ENCODE measurements at places on chromosomes 4 and X.

GRCh38 chr4:83329521-83330110 lies 5.0 kb downstream of the HPSE start:
- DNase-seq, result no peak

GRCh38 chrX:10109695-10110094 lies 47.1 kb upstream of the CLCN4 start:
- no peak for DNase-seq

GRCh38 chrX:47629419-47630200 lies at the start of gene CFP:
Gene CFP (minus strand): TSS chrX:47629930. CDS start chrX:47629844, 86 bp downstream.
- no peak for DNase-seq

DNA sequence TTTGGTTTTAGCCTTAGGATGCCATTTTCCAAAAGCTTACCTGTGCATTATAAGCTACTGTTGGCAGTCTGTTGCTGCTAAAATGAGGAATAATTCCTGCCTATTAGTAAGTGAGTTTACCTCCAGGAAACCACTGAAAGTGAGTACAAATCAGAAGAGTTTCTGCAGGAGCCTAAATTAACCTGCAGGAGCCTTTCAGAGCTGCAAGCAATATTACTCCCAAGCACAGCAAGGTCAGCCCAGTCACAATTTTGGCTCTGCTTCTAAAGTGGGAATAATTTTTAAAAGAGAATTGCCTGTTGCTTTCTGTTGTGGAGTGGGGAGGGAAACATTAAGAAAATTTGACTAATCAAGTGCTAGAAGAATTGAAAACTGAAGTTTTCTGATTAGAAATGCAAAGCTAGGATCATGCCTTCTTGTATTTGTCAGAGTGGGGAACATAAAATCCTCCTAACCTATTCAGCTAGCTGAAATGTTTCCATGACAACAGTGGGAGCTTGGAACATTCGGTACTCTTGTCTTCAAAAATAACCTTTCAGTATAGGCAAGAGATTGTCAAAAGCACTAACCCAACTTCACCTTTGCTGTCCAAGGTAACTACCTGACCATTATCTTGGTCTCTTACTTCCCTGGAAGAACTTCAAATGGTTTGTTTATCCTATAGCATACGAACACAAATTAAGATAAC lies 193.2 kb downstream of the COMMD8 start:
- no peak for DNase-seq

GRCh38 chr4:183437452-183437851 lies 7.0 kb upstream of the CDKN2AIP start:
- DNase-seq, result no peak

DNA sequence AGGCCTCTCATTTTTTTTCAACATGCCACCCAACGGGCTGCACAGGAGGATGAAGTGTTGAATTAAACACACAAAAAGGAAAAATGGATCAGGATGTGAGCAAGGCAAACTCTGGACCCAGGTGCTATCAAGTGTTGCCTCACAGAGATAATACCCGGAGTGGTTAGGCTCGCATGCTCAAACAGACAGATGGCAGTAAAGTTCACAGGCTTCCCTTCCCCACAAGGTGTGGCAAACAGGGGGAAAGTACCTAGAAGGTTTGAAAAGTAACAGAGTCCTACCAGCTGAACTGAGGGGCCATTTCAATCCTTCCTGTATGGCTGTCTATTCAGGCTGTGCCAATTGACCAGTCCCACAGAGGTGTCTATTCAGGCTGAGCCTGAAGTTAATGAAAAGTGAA lies 123.9 kb upstream of the GC start:
- DNase-seq, result peak; percentile 15

GRCh38 chr4:180134091-180134866 lies 2108.9 kb upstream of the TENM3 start:
- DNase-seq, result no peak

DNA sequence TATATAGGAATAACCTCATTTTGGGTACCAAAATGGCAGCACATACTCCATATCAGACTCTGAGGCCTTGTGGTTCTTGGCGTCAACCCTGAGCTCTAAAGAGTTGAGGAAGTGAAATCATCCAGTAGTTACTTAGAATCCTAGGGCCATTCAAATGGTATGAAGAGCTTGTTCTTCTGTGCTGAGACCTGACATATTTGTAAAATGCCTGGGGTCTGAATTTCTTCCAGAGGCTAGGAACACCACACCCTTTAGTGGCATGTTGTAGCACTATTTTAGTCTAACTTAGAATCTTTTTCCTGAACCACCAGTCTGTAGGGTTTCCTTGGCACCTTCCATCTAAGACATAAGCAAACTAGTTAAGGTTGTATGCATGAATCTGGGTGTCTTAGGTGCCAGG lies 18.1 kb upstream of the GDPD2 start:
- no peak for DNase-seq

DNA sequence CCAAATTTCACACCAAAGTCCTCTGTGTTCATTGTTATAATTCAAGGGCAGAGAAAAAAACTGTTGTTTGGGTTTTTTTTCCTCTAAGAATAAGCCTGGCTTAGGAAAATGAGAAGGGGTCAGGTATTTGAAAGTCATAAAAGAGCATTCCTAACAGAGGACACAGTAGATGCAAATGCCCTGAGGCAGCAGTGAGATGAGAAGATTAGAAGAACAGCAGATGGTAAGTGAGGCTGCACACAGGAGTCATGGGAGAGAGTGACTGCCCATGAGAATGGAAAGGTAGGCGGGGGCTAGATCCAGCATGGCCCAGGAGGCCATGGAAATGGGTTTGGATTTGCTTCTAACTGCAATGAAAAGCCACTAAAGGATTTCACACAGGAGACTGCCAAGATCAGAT lies 107.5 kb upstream of the RBPJ start:
- DNase-seq, result no peak

DNA sequence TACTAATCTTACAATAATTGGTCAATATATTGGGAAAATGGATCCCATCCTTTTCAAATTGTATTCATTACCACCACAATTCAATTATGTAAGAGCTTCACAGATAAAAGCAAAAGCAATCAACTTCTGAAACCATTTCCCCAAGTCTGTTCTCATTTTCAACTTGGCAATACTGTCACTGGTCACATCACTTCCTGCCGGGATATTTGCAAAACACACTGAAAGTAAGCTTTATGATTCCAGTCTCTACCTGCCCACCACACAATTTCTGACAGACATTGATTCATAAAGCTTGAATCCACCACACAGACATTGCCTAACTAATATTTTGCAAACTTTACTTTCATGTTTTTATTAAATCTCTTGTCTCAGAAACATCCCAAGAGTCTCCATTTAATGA lies 53.6 kb downstream of the LIN54 start:
- no peak for DNase-seq

- DNase-seq, result peak; percentile 7
Measured at GRCh38 chrX:140572724-140573123, 67.9 kb upstream of the SOX3 start.

DNA sequence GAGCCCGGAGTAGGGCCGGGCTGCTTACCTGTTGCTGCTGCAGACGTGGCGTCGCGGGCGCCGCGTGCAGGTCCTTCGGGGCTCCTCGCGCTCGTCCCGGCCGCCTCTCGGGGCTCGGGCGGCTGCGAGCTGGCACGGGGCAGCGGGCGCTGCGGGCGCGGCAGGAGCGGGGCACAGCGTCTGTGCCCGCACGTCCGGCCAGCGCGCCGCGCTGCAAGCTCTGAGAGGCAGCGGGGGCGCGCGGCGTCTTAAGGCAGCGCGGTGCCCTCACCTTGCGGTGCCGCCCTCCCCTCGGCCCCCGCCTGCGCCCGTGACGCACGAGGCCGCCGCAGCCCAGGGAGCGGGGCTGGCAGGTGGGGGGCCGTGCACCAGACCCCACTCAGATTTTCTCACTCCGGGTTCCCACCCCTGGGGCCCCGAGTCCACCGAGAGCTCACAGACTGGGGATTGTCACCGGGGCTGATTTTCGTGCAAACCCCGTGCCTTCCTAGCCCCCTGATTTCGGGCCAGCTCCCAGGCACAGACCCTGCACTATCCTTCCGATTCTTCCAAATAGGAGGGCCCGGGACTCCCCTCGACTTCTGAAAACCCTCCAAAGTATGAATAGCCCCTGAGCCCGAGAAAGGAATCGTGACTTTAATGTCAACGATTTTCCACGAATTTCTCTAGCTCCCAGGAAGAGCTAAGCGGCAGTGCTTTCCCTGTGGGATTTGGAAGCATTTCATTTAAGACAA lies at the start of gene GPR101:
Gene GPR101 (minus strand): TSS at position 222 of the 734 bp plus-strand sequence. CDS start 2,321 bp downstream, outside the sequence.
- DNase-seq, result no peak

- no peak for DNase-seq
Measured at GRCh38 chr4:152158225-152158624, 377.7 kb downstream of the FBXW7 start.

GRCh38 chr4:48205107-48205506 lies 64.5 kb downstream of the TEC start:
- no peak for DNase-seq

- DNase-seq, result no peak
Measured at GRCh38 chr4:82645936-82646565, 84.3 kb upstream of the TMEM150C start.

DNA sequence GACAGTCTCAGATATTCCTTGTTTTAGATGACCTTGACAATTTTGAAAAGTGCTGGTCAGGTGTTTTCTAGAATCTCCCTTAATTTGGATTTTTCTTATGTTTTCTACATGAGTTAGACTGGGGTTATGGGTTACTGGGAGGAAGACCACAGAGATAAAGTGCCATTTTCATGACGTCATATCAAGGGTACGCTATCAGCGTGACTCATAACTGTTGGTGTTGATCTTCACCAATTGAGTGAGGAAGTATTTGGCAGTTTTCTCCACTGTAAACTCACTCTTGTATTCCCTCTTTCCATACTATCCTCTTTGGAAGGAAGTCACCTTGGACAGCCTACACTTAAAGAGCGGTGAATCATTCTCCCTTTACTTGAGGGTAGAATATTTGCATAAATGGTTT lies 56.9 kb downstream of the MAGEC1 start:
- DNase-seq, result no peak

- no peak for DNase-seq
Measured at GRCh38 chr4:11368701-11369115, 60.0 kb downstream of the HS3ST1 start.

- DNase-seq, result no peak
Measured at GRCh38 chrX:12301288-12301687, 163.0 kb downstream of the FRMPD4 start.

DNA sequence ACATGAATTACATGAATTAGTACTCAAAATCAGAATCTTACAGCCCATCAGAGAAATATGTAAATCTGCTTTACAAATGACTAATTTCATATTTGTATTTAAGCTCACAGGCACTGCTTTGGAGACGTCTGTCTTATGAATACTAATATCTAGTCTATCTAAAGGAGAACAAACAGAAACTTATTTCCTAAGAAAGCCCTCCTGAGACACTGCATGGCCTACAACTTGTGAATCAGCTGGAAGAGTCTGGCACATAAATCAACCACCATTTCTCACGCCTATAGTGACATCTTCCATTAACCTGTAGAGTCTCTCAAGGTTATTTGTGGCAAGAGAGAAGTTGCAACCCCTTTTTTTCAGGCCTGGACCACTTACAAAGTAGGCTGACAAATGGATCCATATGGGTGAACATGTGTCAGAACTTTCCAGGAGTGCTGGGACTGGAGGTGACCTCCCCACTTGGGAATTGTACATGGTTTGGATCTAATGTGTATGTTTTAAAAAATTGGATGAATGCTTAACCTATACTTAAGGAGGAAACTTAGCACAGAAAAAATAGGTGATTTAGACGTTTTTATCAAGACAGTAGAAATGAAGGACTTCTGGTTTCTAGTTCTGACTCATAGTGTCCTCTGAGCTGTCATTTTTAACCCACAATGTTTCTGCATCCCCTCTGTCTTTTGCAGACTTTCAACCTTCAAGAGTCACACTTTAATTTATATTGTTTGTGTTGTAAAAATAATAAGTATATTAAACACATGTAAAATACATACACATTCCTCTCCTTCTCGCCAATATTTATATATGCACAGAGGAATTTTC lies 83.2 kb upstream of the ARHGAP24 start:
- DNase-seq, result no peak

Measured in HuH-7 (cell line).